Right lobe of liver (tissue), 6 donors: ENCODE measurements at places on chromosomes 4 and X.

DNA sequence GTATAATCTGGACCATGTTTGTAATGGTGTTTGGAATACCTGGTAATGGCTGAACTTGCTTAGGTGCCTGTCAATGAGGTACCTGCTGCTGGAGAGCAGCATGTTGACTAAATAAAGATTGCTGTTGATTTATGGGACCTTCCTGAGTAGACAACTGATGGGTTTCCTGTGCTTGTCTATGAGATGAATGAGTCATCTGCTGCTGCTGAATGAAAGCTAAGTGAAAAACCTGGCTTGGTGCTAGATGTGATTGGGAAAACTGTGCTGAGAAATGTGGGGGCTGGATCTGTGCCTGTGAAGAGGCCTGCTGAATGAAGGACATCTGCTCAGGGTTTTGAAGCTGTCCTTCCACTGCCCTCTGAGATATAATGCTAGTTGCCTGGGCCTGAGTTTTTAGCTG is 69.6 kb downstream of the WNK3 start:
- DNase-seq, result no peak

GRCh38 chr4:1579001-1579900 is 104.9 kb downstream of the FAM53A start:
- DNase-seq, result peak; percentile 82

DNA sequence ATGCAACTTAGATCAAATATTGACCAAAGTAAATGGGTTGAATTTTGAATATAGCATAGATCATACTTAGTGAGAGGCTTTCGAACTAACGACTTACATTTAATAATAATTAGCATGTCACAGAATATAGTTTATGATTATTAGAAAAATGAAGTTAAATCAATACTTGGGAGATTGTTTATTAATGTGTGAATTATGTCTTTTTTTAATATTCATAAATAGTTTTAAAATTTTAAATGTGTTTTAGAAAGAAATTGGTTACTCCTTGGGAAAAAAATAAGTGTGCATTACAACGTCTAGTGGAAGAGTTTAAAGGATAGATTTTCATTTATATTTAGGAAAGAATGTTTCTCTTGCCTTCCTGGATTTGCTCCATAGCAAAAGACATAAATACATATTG is 7.3 kb downstream of the FGA start:
- no peak for DNase-seq

GRCh38 chrX:17814059-17814458 is 47.0 kb downstream of the RAI2 start:
- no peak for DNase-seq

DNA sequence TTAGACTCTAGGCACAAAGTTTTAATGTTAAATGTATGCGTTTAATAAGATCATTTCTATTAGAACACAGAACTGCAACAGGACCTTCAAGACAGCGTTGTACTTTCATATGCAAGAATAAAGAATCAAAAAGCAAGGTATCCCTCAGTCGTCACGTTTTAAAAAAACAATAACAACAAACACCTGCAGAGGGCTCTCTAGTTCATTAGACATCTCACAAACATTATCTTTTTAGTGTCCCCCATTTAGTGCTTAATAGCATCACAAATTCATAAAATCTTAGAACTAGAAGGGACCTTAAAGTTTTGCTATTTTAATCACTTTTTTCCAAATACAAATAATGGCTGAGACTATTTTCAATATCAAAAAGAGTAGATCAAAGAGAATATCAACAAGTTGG is 236.6 kb downstream of the DCHS2 start:
- no peak for DNase-seq

GRCh38 chrX:118763489-118763888 is 36.1 kb downstream of the IL13RA1 start:
- DNase-seq, result no peak

DNA sequence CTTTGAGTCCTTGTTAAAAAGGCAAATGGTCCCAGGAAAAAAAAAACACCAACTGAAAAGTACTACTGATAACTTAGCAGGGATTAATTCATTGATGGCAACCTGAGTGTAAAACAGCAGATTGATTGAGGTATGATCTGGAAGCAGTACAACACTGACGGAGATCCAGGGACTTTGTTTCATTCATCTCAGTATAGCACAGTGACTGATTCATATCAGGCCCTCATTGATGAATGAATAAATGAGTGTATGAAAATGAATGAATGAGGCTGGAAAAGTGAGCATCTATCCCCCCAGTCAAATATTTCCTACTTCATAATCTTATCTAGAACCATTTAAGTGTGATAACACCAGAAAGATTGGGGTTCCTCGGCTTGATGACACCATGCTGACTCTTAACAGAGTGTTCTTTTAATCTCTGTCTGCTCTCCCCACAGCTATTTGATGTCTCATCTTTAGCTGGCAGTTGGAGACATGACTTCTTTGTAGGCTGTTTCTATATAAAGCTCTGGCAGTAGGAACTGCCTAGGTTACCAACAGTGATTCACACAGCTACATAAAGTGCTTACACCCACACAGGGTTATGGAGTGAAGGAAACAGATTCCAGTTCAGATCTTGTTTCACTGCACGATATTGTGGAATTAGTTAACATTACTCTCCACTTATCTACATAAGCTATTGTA is 18.6 kb upstream of the RNF128 start:
- DNase-seq, result no peak

GRCh38 chrX:151564035-151564434 is 560 bp downstream of the PASD1 start:
- no peak for DNase-seq

DNA sequence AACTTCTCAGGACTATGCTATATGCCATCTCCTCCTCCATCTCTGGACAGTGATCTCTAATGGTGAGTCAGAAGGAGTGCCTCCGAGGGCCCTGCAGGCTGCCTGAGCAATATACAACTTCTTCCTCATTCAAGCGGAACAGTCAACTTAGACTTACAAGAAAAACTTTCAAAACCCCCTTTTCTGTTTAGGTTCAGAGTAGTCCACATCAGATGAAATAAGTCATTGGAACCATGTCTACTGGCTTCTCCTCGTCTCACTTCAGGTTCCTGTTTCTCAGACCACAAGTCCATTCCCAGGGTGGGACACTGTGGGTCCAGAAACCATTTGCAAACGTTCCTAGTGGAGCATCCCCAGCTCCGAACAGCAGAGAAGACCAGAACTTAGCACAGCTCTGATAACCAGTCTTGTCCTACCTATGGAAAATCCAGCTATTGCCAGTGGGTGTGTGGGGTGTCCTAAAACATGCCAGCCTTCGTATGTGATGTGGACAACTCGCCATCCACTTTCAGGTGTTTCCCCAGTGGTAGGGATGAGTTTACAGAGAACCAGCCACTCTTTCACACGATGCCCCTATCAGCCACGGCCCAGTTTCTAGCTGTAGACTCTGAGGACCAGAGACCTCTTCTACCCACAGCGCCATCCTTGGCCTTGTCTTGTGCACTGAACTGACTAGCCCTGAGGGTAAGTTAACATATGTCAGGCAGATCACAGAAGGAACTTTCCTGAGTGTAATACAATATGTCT is 32.7 kb upstream of the NKRF start:
- DNase-seq, result no peak

DNA sequence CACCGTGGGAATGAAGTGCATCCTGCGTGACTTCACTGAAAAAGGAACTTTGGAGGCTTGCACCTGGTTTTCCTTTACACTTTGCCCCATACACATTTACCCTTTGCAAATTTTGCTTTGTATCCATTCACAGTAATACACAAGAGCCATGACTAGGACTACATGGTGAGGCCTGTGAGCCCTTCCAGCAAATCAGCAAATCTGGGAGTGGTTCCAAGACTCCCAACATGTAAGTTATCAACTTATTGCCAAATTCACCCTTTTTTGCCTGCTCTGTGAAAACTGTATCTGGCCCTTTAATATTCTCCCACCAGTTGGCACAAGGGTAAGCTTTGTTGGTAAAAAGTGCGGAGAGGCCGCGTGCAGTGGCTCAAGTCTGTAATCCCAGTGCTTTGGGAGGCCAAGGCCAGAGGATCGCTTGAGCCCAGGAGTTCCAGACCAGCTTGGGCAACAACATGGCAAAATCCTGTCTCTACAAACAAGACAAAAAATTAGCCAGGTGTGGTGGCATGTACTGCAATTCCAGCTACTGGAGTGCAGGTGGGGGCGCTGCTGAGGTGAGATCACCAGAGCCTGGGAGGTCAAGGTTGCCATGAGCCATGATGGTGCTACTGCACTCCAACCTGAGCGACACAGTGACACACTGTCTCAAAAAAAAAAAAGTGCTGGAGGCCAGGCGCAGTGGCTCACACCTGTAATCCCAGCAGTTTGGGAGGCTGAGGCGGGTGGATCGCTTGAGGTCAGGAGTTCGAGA is 5.0 kb downstream of the PRMT9 start:
- no peak for DNase-seq

DNA sequence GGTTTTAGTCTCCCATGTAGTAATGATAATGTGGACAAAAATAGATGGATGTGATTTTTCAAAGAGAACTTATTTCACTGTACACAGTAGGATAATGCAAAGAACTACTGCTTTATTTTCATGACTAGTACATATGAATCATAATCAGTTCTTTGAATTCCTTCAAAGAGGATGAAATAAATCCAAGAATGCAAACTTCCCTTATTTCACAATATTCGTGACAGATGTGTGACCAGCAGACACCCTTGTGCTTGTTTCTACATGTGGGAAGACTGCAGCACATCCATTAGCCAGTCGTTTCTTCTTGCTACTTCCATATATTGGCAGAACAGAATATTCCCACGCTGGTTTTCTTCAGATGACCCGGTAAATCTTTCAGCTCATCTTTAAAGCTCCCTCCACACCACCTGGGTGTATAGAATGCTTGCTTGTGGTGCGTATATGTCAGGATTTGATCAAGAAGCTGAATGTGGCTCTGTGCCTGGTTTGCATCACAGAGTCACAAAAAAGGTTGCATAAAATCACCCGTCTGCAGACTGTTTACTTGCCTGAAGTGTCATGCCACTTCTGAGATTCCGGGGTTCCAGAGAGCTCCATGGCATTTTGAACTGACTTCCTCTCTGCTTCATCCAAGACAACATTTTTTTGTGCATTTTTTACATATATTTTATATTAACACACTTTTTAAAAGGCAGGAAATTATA is 47.7 kb upstream of the FAT4 start:
- no peak for DNase-seq

GRCh38 chr4:98998551-98998950 is 3.0 kb downstream of the METAP1 start:
- DNase-seq, result no peak

DNA sequence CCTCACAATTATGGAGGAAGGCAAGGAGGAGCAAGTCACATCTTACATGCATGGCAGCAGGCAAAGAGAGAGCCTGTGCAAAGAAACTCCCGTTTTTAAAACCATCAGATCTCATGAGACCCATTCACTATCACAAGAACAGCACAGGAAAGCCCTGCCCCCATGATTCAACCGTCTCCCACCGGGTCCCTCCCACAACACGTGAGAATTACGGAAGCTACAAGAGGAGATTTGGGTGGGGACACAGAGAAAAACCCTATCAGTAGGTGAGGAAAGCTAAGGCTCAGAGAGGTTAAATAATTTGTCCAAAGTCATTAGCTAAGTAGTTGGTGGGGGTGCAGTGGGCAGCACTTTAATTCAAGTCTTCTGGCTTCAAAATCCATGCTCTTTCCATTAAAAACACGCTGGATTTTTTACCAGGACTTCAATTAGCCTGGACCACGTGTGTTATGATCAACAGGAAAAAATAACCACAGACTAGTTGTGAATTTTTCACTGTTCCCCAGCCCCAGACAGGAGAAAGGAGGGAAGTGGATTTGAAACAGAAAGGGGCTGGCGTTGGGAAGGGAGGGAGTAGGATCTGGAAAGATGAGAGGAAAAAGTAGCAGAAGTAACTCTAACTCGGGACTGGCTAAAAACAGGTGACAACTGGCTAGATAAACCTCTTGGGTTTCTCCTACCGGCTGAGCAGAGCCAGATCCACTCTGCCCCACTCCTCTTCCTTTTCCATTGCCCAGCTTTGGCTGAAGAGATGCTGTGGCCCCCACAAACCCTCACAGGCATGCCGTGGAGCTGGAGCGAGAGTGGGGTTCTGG is 986 bp downstream of the MTMR8 start:
- DNase-seq, result no peak

- DNase-seq, result no peak
Observed at GRCh38 chr4:6008092-6008551, 10.1 kb downstream of the C4orf50 start.

- no peak for DNase-seq
Observed at GRCh38 chrX:130594453-130594916, 192.7 kb downstream of the RBMX2 start.

DNA sequence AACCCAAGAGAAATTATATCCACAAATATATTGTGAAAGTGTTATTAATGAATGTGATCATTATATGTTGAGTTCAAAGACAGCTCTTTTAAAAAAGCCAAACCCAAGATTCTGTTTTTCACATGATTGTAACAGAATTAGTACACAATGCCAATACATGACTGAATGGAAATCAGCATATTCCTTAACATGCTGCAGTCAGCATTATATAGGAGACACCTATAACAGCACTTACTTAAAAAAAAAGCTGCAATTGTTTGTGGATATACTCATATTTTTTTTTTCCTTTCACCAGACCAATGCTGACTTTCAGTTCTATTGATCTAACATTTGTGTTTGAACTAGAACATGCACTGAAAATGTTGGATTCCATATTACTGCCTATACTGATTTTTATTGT is 165.2 kb downstream of the CCSER1 start:
- no peak for DNase-seq

DNA sequence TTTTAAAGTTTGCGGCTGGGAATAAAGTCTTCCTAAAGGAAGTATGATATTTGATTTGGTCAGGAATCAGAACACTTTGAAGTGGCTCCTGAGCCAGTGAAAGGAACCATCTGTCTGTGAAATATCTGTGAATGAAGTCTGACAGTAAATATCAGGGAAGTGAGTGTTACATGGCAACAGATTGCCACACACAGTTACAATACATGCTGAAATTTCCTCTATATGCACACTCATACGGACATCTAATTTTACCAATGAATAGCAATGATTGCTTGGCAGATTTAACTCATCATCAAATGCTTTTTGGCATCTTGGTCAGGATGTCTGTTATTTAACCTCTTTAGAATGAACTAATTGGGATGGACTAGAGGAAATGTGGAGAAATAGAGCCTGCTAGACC is 1023.8 kb downstream of the FAT4 start:
- no peak for DNase-seq

DNA sequence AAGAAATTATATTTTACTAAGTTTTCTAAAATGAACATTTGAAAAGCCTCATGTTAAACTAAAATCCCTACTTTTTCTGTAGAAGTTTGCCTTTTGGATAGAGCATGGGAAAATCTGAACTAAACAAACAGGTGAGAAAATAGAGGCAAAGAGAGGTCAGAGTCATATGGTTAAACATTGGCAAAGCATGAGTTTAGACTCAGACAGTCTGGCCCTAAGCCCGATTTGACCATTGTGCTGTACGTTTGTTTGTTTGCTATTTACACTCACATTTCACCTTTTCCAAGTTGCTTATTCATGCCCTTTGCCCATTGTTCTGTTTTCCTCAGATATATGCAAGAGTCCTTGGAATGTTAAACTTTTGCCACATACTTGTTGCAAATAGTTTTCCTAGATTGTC is 85.4 kb downstream of the TIGD2 start:
- no peak for DNase-seq
